ENCODE measurements at places on chromosomes 7 and 10.

DNA sequence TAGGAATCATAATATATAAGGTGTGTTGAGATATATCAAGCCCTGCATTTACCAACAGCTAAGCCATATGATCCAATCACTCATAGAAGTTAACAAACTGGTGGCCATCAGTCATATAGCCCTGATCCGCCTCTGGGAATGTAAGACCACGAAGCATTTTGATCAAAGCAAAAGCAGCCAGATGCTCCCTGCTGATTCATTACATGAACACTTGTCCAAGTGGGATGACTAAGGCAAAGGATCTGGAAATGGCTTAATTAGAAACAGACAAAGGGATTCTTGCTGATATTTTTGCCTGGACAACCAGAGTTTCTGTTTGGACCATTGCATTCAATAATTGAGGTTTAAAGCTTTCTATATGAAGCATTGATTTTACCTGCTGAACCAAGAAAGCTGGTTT is 535.5 kb downstream of the GPAM start:
- no peak for DNase-seq

- no peak for DNase-seq
Observed at GRCh38 chr7:88396948-88397322, 90.2 kb upstream of the STEAP4 start.

DNA sequence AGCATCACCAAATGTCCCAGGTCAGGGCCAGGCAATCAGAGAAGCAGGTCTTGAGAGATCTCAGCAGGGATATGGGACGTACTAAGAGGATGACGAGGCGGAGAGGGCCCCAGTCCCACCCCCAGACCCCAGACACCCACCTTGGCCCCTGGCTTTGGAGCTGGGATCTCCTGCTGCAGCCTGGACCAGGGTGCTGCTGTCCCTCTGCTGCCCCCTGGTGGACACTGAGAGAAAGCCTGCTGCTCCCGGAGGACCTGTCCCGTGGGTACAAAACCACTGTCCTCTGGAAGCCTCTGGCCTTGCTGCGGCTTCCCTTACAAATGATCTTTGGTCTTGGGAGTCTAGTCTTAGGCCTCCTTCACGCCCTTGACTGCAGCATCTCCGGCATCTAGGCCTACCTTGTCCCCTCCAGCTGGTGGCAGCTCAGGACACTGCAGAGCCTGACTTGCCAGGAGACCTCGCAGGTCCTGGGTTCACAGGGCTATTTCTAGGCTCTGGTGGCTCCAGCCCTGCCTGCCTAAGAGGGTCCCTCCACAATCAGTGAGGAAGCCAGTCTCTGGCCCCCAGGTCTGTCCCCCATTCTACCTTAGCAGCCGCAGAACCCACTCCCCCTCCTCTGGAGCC is 97.1 kb downstream of the RGS10 start:
- peak; percentile 93 for DNase-seq

GRCh38 chr7:131124867-131125266 is 202.8 kb upstream of the MKLN1 start:
- DNase-seq = no peak

DNA sequence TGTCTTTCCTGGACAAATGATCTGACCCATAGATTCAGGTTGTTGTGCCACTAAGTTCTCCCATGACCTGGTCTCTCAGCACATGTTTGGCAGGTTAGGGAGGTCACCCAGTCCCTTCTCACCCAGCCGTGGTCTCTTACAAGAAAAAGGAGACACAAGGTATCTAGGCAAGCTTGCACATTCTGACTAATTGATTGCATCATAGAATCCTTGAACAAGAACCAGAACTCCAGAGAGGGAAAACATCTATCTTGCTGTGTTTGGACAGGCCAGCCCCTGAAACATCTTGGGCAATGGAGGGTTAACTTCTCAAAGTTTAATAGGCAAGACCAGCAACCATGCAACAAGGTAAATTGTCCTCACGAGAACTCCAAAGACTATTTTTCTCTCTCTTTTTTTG is 8.5 kb upstream of the HK1 start:
- DNase-seq = no peak

DNA sequence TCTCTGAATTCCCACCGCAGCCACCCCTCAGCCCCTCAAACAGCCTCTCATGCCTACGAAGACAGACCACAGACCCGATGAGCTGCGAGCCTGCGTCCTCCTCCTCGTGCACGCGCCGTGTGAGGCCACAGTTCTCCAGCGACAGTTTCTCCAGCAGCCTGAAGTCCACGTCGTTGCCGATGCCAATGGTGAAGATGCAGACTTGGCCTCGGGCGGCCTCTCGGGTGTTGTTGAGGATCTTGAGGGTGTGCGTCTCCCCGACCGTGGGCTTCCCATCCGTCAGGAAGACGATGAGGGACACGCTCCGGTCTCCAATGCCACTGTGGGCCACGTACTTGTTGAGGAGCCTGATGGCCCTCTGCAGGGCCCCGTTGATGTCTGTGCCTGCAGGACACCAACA is 87.1 kb downstream of the ITIH5 start:
- no peak for DNase-seq

- DNase-seq = no peak
Observed at GRCh38 chr7:93944673-93945072, 23.1 kb downstream of the GNG11 start.

DNA sequence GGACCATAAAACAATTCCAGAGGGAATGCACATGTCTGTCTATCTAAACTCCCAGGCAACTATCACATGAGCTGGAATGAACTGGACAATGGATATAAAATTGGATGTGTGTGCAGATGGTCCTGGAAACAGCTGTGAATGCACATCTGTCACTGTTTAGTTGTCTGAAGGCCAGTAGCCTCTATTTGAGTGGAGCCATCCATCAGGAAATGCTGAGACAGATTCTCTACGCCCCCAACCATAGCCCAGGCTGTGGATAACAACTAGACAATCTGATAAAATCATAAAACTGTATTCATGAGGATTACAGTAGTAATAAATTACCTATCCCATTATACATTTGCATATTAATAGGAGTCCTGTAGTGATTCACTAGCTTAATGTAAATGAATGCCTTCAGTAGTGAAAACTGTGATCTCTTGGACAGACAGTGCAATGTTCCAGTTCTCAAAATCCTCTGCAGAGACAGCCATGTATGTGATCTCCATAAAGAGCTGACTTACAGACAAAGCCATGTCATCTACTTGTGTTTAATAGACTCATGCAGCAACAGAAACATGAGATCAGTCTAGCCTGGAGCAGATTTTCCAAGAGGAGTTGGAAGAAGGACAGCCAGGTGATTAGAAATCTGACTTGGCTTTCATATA is 907.6 kb downstream of the KCNMA1 start:
- DNase-seq = peak; percentile 12

DNA sequence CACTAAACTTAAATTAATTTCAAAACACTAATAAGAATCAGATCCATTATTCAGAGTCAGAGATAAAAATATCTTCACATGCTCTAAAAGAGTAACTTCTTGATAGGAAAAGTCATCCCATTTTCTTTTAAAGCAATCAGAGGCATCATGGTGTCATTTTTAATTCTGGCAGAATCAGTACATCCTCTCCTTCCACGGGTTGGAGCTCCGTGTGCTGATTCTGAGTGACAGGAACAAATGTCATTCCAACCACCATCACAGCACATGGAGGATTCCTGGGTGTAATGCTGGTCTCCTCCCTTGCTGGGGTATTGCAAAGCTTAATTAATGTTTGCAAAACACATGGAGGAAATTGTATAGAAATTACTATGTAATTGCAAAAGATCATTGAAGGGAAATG is 114.5 kb upstream of the IMMP2L start:
- DNase-seq = peak; percentile 11

DNA sequence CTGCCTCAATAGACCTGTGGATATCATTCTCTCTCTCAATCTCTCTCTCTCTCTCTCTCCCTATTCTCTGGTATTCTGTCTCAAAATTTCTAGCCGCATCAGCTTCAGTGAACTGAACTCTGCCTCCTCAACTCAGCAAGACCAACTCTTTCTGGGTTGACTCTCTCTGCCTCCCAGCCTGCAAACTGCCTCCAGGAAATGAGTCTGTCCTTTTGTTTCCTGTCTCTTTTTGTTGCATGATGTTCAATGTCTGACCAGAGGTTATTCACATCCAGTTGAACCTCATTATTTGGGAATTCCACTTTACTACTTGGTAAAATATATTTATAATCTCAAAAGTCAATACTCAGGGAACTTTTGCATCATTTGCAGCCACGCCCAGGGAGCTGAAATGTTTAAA is 682.7 kb upstream of the FZD8 start:
- no peak for DNase-seq

DNA sequence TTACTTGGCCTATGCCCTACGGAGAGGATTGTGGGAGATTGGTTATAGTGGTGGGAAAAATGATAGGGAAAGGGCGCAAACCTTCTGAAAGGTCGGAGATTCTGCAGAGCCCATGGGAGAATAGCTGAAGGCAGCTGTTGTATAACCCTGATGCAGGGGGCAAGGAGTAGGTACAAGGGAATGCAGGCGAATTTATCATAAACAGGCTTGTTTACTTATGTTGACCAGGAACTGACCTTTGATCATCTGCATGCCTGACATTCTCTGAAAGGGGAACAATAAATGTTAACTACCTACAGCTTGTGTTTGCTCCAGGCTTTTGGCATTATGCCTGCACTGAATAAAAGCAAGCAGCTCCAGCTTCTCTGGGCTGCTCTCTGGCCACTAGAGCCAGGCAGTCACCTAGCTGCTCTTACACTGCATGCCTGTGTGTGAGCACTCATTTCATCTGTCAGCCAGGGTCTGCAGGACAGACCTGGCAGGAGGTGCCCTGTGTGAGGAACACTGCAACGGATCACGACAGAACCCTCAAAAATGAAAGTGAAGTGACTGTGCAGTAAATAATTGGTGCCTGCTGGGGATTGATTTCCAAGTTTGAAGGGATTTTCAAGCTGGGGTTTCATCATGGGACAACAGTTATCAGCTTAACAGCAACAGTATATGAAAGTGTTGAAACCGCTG is 31.1 kb upstream of the ABCA13 start:
- no peak for DNase-seq

GRCh38 chr7:71290452-71290851 is 158.5 kb downstream of the GALNT17 start:
- DNase-seq = no peak

GRCh38 chr7:4808026-4808425 is 32.6 kb downstream of the AP5Z1 start:
- DNase-seq = no peak

DNA sequence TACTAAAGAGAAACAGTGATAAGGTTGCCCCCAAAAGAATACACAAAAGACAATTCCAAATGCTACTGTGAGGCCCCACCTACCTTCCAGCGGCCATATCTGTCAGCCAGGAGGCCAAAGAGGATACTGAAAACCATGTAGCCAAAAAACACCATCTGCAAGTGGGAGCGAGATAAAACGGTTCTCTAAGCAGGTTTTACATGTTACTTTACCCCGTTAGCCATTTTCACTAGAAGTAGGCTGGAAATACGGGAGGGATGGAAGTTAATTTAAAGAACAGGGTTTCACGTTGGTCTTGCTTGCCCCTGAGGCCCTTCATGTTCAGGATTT is 38.2 kb downstream of the SVOPL start:
- no peak for DNase-seq

- DNase-seq = peak; percentile 44
Observed at GRCh38 chr7:101823096-101823495, 5.7 kb downstream of the CUX1 start.
